ENCODE measurements at places on chromosomes 4 and X. TPM values are rescaled to one million over a fixed set of nuclear protein-coding genes. Genes with fewer than 3 reads are reported as not detected.

Gene GLRB
- total RNA-seq = 2.7 TPM

DNA sequence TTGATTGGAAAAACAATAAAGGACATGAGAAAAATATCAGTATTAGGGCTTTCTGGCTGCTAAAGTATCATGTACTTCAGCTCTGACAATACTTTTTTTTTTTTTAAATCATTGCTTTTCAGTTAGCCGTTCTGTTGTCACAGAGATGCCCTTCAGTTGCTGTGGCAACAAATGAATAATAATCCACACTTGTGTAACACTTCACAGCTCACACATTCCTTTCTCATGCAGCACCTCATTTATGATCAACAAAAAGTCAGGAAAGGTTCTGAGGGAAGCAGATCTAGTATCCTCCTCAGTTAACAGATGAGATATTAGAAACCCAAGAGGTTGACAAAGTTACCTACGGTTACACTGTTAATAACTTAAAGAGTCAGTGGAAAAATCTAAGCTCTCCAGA lies 444.2 kb upstream of the SLIT2 start:
- DNase-seq = no peak

DNA sequence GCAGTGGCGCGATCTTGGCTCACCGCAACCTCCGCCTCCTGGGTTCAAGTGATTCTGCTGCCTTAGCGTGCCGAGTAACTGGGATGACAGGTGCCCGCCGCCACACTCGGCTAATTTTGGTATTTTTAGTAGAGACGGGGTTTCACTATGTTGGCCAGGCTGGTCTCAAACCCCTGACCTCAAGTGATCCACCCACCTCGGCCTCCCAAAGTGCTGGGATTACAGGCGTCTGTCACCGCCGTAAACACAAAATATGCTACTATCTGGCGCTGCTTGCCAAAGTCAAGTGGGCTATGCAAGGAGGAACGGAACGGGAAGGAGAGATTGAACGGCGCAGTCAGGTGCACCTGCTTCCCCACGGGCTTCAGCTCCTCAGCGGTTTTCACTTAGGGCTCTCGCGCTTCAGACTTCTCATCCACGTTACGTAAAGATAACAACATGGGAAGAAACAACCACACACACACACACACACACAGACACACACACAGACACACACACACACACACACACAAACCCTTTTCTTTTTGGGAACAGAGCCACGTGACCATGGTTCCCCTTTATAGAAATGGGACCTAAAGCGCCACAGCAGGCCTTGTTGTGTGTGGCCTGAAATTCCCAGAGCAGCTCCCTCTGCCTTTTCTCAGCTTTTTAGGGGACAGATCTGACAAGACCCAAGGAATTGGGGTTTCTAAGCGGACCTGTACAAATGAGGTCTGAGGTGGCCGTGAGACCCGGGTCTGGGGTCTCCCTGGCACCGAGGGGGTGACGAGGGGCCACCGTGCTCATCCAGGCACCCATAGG lies 1.5 kb downstream of the P2RY8 start:
- peak; percentile 40 for DNase-seq

DNA sequence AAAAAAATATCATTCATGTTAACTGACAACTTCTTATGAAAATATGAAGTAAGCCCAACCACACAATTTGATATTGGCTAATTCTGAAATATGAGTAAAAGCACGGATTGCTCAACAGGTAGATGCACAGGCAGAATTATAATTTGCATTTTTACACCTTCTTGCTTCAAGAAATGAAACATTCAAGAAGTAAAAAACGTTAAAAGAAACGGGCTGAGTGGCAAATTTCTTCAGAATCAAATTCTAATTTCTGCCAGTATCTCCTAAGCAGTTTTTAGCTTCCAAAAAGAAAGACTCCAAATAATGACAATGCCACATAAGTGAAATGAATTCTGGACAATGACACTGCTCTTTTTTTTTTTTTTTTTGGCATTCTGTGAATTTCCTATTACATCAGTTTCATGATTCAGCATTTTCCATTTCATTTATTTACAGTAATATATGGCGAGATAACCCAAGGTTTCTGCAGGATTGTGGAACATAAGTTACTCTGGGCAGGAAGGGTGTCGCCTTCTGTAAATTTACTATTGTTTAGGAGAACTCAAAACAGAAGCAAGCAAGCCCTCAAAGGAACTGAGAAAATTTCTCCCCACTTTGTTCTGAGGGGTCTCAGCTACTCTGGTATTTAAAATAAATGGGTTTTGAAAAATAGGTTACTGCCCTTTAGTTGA lies 1.4 kb downstream of the SEL1L3 start:
- DNase-seq = no peak

Gene STARD8
- 6.1 TPM for total RNA-seq

DNA sequence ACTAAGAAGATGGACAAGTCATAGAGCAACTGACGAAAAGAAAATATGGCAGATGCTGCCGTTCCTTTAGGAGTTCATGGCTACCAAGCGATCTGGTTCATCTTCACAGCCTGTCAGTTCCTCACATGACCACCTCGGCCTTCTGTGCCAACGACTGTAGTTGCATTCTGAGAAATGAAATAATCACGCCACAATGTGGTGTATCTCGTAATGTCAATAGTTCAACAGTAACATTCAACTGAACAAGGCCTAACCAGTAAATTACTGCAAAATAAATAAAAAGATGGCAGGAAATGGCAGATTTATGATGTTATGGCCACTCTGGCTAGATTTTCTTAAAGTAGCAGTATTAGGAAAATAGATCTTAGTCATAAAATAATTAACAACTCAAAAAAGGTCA lies 4.4 kb downstream of the GPRIN3 start:
- DNase-seq = peak; percentile 37

Gene RNF128
- 144 TPM for total RNA-seq

Gene FAM114A1
- total RNA-seq = 80.6 TPM

- no peak for DNase-seq
These were observed 168.2 kb downstream of the C4orf33 start for GRCh38 chr4:129264008-129264657.

DNA sequence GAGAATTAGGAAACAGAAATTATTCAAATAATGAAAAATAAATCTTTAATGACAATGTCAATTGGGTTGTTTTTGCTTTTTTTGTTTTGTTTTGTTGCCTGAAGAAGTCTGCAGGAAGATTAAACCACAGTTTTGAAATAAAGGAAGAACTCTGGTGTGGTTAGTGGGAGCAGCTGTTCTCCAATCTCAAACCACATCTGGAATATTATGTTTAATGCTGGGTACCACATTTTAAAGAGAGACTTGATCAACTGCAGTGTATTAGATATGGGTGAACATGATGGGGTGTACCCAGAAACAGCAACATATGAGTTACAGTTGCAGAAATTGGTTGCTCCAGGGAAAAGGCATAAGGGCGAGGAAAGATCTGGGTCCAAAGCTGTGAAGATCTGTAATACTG lies 171.2 kb upstream of the RPL34 start:
- DNase-seq = no peak

GRCh38 chr4:172547724-172548123 lies 620.9 kb upstream of the GALNT7 start:
- DNase-seq = no peak

DNA sequence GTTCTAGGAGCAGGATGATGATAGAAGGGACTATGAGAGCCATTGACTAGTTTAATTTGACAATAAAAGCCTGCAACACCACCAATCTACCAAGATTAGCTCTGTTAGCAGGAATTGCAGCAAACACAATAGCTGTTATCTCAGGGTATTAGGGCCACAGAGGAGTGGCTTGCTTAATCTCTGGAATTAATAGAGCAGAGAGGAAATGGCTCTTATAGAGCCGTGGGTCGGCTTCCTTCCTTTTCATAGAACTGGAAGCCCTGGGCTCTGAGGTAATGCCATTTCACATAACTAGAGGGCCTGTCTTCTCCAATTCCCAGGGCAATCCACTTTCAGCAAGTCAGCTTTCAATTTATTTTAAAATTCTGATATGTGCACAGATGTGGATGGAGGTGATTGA lies 83.0 kb downstream of the MAMLD1 start:
- DNase-seq = no peak

Gene XAGE3
- not detected for total RNA-seq

- no peak for DNase-seq
These were observed 20.7 kb downstream of the L1CAM start for GRCh38 chrX:153865321-153865580.

Gene LRAT
- 11.7 TPM for total RNA-seq

Gene RBM3
- 46.0 TPM for total RNA-seq

DNA sequence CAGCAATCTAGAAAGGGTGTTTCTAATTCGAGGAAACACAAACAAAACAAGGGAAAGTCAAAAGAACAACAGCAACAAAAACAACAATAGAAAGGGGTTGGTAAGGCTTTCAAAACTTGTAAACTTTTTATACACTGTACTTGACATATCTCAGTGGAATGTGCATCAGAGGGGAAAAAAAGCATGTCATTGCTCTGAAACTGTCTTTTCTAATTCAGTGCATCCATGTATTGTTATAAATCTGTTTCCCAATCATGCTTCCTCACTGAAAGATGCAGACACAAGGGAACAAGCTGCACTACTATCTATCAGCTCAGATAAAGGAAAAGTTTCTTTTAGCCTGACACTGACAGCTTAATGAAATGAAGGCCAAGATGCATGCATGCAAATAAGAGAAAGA lies 44.2 kb upstream of the PCDH18 start:
- no peak for DNase-seq

DNA sequence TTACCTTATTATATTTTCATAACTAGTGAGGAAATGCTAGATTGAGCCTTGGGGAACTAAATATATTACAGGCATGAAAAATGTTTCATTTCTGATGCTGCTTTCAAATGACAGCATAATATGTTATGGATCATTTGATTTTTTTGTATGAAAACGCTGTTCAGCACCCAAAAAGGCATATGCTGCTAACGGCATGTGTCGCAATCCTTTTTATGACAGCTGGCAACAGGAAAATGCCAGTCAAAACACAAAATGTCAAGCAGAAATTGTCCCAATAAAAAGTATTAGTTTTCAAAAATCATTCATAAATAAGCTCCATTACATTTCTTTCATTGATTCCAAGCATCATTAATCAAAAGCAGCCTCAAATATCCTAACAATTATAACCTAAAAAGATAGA lies 1244.5 kb downstream of the PCDH7 start:
- no peak for DNase-seq

GRCh38 chr4:165379678-165380064 lies 863 bp downstream of the CPE start:
- no peak for DNase-seq

- DNase-seq = no peak
These were observed 36.3 kb downstream of the C4orf51 start for GRCh38 chr4:145716200-145716599.
